ENCODE measurements at places on chromosomes 1 and 21. TPM values are rescaled to one million over a fixed set of nuclear protein-coding genes. Genes with fewer than 3 reads are reported as not detected.

The C8A gene
- not detected for total RNA-seq

GRCh38 chr1:101071470-101071891 is 45.9 kb upstream of the DPH5 start:
- DNase-seq, result no peak

DNA sequence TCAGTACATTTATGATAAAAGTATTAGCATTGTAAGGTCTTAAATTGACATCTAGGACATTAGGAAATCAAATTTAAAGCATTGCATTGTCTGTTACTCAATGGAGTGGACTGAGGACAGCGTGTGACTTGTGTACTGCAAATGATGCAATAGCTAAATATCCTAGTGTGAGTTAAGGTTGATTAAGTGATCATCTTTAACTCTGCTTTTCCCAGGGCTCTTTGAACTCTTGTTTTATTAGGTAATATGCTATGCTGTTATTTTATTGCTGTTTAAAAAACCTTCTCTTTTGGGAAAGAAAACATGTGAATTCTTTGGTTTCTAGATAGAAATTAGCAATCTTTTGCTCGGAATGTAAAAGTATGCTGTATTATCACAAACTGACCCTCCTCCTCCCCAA is 38.6 kb downstream of the NFIA start:
- DNase-seq, result peak; percentile 70

DNA sequence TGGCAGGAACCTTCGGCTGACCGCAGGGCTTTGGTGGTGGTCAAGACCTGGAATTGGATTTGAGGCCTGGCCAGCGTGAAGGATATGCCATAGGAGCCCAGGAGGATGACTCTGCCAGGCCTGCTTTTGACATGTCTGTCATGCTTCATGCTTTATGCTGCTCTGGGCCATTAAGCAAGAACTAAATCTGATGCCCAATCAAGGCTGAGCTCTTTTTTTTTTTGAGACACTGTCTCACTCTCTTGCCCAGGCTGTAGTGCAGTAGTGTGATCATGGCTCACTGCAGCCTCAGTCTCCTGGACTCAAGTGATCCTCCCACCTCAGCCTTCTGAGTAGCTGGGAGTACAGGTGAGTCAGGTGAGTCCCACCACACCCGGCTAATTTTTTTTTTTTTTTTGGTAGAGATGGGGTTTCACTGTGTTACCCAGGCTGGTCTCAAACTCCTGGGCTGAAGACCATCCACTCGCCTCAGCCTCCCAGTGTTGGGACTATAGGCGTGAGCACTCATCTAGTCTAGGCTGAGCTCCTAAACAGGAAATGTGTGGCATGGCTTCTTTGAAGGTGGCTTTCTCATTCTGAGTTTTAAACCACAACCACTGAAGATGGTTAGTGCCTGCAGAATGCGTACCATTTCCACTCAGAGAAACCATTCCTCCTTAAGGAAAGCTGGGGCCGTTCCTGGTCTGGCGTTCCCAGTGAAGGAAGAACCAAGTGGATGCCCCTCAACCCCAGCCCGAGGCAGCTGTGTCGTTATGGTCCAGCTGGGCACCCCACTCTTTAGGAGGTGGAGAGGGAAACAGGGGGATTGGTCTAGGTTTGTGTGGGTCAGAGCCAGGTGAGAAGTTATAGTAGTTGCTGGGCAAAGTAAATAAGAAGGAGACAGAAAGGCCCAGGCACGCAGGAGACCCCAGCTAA is 34.2 kb upstream of the ATP5PO start:
- no peak for DNase-seq
